Stimulated activated CD8-positive, alpha-beta memory T cell treated with anti-CD3 and anti-CD28 coated beads, Interleukin-7, amount 100 ng/mL, for 1 hour (primary cell): ENCODE measurements at places on chromosomes 6 and 20.
A peak's percentile ranks its signal among the peaks of the same experiment; 100 is the strongest.

DNA sequence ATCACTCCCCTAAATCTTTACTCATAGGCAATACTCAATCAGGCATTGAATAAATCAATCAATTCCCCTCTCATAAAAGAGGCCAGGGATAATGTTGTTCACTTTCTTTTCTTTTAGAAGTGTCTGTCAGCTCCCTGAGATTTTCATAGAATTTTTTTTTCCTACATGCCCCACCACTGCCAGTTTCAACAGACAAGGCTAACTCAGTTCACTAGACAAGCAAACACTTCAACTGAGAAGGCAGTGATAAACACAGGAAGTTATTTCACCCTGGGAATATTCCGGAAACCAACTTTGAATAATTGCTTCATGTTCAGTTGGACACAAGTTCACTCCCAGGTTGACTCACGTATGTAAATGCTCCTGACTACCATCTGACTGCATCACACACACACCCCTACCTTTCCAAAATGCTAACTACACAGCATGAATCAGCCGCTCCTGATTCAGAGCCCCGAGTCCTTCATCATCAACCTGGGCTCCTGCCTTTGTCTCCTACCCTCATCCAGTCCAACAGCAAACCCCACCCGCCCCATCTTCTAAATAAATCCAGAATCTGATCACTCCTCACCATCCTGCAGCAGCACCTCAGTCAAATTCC is 143.9 kb downstream of the BCAS1 start:
- no peak for DNase-seq

- peak; percentile 0 for DNase-seq
Observed at GRCh38 chr6:43575105-43575771, 600 bp downstream of the XPO5 start.

DNA sequence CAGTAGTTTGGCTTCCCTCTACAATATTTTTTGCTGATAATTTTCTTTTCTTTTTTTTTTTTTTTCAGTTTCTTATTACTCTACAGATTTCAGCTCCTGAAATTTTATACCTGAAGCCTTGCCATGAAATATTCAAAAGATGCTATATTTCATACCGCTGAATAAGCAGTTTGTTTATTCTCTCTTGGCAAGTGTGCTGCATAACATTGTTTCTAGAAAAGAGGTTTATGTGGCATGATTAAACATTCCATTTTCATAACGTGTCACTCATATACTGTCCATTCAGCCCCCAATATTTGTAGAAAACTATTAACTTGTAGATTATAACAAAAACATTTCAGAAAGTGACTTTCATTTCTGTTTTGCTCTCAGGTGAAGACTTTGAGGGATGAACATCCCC is 174.4 kb upstream of the NOX3 start:
- DNase-seq = no peak

DNA sequence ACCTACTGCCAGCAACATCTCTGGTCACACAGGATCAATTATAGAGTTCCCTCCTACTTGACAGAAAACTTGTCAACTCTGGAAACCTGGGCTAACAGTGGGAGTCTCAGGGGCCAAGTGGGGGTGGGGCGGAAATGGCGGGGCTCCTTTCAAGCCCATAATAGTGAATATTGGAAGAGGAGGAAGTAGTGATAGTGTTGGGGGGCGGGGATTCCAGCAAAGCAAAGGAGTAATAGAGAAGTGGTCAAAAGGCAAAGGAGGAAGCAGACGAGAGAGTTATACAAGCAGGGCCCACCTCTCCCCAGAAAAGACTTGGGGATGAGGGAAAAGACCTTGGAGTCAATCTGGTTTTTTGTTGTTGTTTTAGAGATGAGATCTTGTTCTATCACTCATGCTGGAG is 2.1 kb downstream of the DEF6 start:
- DNase-seq = no peak
